ENCODE measurements at places on chromosomes 16 and 17. TPM values are rescaled to one million over a fixed set of nuclear protein-coding genes. Genes with fewer than 3 reads are reported as not detected.

The CCL16 gene
- not detected for total RNA-seq

The TBC1D3C gene
- 0.19 TPM for total RNA-seq

The ZNF423 gene
- 13.5 TPM for total RNA-seq

The ATP2A3 gene
- 9.7 TPM for total RNA-seq

The GAS2L2 gene
- total RNA-seq, result 1.2 TPM

The CALCOCO2 gene
- total RNA-seq, result 168 TPM

The NOTUM gene
- not detected for total RNA-seq

The LDHD gene
- 10.2 TPM for total RNA-seq

- no peak for DNase-seq
Observed at GRCh38 chr16:23826528-23827045, 9.2 kb upstream of the PRKCB start.

GRCh38 chr17:80759377-80759673 lies 214.7 kb downstream of the RPTOR start:
- no peak for DNase-seq

- no peak for DNase-seq
Observed at GRCh38 chr16:88505405-88506082, 52.5 kb downstream of the ZFPM1 start.

DNA sequence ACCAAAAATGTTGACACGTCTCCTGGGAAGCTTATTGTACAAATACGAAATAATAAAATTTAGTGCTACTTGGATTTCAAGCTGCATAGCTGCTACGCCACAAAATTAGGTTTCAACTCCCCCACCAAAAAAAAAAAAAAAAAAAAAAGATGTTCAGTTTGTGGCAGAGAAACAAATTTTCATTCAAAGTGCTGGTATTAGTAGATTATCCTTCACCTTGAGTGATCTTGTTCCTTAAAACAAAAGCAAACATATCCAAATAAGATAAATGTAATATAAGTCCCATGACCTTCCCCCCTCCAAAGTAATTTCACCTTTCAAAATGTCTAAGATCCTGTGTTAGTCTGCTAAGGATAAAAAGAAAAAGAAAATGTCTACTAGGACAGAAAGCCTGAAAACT lies 2.2 kb downstream of the TOB1 start:
- no peak for DNase-seq

DNA sequence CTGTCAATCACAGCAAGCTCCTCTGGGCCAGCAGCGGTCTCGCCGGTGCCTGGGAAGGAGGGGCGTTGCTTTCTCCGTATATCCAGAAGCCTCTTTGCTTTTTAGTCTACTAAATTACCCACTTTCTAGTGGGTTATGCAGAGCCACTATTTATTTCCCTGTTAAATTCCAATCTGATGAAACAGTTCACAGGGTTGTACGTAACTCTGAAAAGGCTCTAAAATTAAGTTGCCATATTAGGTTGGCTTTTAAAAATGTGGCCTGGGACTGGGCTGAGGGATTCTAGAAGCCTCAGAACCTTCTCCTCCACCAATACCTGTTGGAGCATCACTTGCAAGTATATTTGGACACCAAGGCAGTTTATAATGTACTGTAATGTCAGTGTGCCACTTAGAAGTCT lies 27.2 kb downstream of the MARCHF10 start:
- DNase-seq, result no peak

DNA sequence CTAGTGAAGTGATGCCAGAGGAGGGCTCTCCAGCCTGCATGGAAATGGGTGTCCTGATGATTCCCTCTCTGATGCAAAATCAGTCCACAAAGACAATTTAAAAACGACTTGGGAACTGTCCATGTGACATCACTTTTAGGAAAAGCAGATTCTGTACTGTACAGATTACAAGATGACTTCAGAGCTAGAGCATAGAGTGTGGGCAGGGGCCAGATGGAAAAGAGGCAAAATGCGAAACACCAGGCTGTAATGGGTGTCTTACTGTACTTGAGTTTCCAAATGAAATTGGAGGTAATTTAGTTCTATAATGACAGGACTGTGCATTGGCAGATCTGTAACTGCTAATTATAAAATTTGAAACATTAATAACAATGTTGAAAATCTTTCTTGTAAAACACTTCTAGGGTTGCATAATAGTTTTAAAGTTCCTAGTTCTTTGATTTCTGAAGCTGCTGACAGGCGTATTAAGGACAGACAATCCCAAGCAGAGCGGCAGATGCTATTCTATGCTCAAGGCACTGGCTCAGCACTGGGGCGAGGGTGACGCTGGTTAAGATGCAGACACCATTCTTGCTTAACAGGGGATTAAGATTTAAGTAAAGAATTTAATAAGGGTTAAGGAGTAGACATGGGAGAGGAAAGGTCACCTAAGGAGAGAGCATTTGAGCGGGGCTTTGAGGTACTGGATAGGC lies 29.6 kb downstream of the OGFOD1 start:
- DNase-seq, result no peak

GRCh38 chr16:51184702-51185433 lies 33.8 kb upstream of the SALL1 start:
- DNase-seq, result no peak

GRCh38 chr17:11300738-11301137 lies 59.7 kb downstream of the SHISA6 start:
- DNase-seq, result no peak

DNA sequence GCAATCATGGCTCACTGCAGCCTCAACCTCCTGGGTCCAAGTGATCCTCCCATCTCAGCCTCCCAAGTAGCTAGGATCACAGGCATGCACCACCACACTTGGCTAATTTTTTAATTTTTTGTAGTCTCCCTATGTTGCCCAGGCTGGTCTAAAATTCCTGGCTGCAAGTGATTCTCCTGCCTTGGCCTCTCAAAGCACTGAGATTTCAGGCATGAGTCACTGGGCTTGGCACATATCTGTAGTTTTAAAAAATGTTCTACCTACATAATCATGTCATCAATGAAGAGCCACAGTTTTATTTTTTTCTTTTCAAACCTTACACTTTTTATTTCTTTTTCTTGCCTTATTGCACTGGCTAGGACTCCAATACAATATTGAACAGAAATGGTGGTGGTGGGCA lies 33.1 kb upstream of the COL1A1 start:
- no peak for DNase-seq

- DNase-seq, result no peak
Observed at GRCh38 chr16:47625115-47625567, 164.0 kb downstream of the PHKB start.

DNA sequence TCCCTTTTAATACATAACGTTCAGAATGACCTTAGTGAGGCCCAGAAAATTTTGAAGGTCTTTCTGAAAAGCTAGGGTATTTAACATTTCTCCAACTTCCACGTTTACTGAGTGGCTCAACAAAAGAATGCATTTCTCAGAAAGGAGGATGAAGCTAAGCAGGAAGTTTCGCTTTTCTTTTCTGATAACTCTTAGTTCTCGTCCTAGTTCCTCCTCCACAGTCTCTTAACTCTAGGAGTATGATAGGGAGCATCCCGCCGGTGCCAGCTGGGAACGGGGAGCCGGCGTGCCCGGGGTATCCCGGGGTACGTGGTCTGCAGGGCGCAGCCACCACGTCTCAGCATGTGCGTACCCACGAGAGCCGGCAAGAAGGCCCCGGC lies 363 bp downstream of the KARS1 start:
- DNase-seq, result no peak

- DNase-seq, result no peak
Observed at GRCh38 chr17:82213251-82214011, 789 bp upstream of the CCDC57 start.

GRCh38 chr16:26133416-26134093 lies 441.8 kb downstream of the HS3ST4 start:
- no peak for DNase-seq

DNA sequence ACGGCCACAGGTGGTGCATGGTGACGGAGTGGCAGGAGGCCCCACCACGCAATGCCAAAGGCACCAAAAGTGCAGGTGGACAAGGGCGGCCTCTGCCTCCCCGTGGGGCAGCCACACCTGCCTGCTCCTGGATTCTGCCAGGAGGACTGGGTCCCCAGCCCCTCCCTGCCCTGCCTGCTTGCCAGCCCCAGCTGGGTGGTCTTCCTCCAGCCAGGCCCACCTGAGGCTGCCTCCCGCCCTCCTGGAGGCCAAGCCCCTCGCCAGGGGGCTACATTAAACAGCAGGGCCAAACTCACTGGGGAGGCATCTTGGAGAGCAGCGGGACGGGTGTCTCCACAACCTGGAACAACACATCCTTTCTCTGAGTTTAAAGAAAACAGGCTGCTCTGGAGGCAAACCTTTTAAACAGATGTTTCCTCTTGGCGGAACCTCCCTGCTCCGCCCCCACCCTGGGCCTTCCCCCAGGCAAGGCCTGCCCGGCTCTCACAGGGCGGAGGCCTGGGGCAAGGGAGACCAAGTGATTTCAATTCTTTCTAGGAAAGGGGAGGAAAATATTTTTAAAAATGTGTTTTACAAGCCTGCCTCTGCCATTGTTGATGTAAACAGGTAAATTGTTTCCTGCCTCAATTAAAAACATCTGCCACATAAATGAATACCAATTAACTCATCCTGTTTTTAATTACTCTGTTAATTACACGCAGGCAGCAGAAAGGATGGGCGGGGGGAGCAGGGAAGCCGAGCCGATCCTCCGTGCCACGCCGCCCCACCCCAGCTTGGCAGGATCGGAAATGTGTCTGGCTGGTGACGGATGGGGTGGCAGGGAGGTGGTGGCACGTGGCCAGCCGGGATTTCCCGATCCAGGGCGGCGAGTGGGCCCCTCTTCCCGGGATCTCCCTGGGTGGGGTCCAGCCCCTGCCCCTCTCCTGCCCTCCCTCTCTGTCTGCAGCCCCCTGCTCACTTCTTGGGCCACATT lies 54.4 kb upstream of the PABPN1L start:
- DNase-seq, result no peak

- no peak for DNase-seq
Observed at GRCh38 chr17:81831563-81831956, 1.5 kb downstream of the MCRIP1 start.

DNA sequence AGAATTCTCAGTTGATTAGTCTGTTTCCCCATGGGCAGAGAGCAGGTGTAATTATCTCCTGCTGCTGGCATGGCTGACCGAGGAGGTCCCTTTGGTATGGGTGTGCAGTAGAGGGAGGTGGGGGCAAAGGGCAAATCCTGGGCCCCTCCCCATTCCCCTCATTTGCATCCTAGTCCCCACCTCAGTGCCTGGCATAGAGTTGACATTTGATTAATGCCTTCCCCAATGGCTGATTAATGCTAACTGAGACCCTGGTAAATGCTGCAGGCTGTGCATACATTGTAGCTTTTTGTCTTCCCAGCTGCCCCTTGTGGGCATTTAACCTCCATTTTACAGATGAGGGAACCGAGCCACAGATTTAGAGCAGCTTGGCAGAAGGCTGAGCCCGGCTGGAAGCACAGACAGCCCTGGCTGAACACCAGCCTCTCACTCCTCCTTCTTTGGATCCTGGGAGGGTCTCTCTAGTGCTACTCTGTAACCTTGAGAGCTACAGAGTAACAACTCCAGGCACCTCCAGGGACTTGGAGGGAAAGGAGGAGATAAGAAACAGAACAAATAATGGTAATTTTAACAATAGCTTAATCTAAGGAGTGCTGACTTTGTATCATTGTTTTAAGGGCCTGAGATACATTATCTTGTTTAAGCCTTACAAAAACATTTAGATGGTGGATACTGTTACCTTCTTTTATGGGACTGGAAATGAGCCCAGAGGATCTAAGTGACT lies 5.1 kb downstream of the PLCG2 start:
- no peak for DNase-seq

DNA sequence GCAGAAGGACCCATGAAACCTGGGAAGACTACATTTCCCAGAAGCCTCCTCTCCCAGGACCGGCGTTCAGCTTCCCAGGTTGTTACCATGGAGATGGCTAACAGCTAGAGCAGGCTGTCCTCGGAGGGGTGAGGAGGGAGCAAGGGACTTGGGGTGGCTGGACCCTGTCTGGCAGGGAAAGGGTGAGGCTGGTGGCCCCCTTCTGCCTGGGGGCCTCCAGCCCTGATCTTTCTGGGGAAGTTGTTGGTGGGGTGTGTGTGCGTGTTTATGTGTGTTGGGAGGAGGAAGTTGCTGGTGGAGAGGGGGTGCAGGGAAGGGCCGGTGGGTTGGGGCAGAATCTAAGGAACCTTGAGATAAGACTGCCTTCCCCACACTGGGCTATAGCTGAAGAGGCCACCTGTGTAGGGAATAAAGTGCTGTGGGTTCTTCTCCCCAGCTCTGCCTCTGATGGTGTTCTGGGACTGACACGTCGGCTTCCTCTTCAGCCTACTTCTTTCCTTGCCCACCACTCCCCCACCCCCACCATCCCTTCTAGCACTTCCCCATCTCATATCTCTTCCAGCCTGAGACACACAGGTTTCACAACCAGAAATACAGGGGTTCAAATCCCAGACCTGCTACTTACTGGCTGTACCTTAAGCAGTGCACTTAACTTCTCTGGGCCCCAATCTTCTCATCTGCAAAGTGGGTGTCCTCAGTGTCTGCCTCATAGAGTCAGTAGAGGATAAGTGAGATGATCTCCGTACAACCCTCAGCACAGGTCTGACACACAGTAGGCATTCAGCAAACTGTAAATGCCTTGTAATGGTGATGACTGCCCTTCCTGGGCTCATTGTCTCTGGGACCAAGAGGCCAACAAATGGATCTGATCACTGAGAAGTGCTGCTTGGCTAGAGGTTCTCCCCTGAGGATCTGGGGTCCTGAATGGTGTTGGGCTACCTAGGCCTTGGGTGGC lies at the start of gene DRC7:
Gene DRC7, plus strand, starts transcription at position 82 of the 955 bp plus-strand sequence. CDS start 3,144 bp downstream, outside the sequence.
- DNase-seq, result no peak

GRCh38 chr16:15954814-15955151 lies 5.4 kb downstream of the ABCC1 start:
- no peak for DNase-seq

DNA sequence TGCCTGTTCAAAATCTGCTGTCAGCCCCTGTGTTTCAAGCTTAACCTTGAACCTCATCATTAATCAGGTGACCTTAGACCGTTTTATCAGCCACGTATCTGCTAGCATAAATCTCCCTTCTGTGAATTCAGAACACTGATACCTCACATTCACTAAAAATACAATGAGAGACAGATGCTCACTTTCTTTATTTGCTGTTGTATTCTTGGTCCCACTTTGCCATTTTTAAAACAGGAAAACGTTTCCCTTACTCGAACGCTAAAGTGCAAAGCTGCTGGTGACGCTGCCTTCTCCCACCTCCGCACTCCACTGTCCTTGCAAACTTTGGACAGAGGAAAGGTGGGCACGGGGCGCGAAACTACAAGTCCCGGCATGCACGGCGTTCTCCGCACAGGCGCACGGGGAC lies 220 bp upstream of the ARHGAP44 start:
- DNase-seq, result no peak

- no peak for DNase-seq
Observed at GRCh38 chr16:49972280-49972679, 52.7 kb upstream of the CNEP1R1 start.

- no peak for DNase-seq
Observed at GRCh38 chr17:50817838-50818237, 17.5 kb upstream of the WFIKKN2 start.

DNA sequence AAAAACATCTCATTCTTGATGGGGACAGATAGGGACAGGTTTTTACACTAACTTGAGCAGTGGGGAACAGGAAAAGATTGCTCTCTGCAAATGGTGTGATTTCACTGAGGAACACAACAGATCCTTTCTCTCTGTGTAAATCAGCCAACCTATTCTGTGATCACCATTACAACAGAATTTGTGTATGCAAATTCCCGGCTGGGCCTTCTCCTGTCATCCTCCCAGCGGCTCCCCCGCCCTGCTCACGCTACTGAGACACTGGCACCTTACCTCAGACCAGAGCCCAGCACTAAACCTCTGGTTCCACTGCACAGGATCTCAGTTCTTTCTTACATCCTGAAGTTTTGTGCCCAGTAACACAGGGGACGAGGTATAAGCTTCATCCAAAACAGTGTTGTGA lies 97.0 kb upstream of the FA2H start:
- no peak for DNase-seq

- DNase-seq, result no peak
Observed at GRCh38 chr16:27781195-27781524, 231.2 kb downstream of the KATNIP start.
